ENCODE measurements at places on chromosomes 3 and 15.

GRCh38 chr3:107428051-107428858 lies 51.0 kb downstream of the CCDC54 start:
- DNase-seq = no peak

GRCh38 chr15:22861161-22861560 lies 22.7 kb downstream of the NIPA2 start:
- DNase-seq = no peak

DNA sequence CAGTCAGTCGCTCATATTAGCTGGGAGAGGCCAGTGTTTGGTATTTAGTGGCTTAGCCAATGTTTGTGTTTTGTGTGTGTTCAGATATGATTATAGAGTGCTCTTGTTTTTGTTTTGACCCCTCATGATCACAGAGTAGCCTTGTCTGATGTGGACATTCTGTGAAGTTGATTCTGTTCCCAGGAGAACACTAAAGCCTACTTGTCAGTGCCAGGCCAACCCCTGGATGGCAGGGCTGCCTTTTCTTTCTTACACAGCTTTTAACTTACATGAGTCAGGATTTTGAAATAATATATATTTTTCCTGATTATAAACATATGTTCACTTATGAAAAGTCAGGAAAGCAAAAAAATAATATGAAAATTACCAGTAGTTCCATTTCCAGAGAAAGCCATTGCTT lies 11.9 kb downstream of the CFAP161 start:
- no peak for DNase-seq

GRCh38 chr3:180011927-180012326 lies 24.8 kb downstream of the PEX5L start:
- DNase-seq = no peak

DNA sequence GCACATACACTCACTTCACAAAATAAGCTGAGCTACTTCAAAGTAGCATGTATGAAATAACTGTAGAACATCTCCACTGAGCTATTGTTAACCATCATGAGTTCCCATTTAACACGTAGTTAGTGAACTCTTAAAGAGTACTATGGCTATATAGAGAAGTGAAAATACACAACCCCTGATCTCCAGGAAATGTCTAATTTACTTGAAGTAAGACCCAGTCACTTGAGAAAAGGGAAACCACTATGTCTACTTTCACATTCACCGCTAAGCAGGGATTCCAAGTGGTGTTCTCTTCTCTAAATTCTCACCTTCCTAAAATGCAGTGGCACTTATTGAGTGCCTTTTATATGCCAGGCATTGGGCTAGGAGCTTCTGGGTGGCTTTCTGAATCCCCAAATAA lies 35.0 kb upstream of the COLQ start:
- DNase-seq = no peak

DNA sequence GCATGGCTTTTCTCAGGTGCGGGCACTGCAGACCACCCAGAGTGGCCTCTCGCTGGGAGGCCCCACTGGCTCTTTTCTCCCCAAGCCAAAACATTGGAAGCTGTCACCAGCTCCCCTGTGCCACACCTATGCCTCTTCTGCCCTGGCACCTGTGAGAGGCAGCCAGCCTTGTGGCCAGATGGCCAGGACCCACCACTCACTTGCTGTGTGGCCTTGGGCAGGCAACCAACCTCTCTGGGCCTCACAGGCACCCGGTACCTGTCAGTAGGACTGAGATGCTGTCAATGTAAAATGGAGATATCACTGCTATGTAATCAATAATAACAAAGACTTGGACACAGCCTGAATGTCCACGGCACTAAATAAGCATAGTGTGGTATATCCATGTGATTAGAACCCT lies 36.5 kb downstream of the SRPRB start:
- DNase-seq = no peak

- DNase-seq = peak; percentile 88
Observed at GRCh38 chr15:35439291-35439690, 106.7 kb downstream of the DPH6 start.

GRCh38 chr3:25424614-25425013 lies 3.4 kb upstream of the RARB start:
- DNase-seq = peak; percentile 52

All from fibroblast of skin of left quadriceps (primary cell).